Heart left ventricle (tissue), 16 donors: ENCODE measurements at places on chromosomes 16 and 17.

- no peak for DNase-seq
Measured at GRCh38 chr16:56450275-56450985, 702 bp downstream of the NUDT21 start.

DNA sequence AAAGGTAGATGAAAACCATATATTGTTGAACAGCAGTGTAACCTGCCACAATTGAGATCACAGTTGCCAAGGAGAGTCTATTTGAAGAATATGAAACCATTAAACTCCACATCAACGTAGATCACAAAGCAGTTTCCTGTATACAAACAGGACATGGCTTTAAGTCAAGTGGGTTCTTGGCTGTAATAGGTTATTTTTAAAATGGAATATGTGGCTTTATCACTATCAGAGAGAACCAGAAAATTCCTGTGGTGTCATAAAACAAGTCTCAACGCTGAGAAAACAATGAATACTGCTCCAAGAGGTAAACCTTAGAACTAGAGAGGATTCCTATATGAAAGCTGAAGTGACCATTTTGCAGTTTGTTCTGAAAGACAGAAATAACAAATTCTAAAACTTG is 999.7 kb downstream of the CDH11 start:
- no peak for DNase-seq

- no peak for DNase-seq
Measured at GRCh38 chr17:31549121-31549524, 157.6 kb downstream of the RAB11FIP4 start.

DNA sequence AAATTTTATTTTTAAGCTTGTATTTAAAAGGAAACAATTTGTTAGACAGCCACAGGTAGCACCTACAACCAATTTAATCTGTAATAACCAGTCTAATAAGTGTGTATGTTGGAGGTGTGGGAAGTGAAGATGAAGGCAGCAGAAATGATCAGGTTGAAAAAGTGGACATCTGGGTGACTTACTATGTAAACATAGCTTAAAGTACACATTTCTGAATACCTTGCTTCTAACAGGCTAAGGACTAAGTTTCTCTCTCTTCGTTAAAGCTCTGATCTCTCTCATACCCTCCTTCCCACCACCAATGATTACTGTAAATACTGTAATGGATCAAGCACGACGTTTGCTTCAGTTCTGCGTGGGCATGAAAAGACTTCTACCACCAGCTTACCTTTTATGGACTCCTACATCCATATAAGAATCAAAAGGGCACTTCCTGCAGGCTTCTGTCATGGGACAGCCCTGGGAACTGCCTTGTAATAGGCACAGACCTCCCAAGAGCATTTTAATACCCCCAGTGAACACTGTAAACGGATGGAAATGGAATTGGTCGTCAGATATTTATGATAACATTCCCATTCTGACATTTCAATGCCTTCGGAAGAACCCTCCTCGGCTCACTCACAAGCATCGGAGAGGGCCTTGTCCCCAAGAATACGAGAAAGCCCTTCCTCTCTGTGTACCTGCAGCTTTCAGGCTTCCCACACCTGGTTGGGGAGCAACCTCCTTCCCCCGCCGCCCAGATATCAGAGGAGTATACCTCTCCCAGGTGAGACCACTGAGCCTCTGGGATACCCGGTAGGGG is 700 bp downstream of the CCDC43 start:
- no peak for DNase-seq
